Ammon's horn (tissue), 1 donor: ENCODE measurements at places on chromosomes 3 and 15.

DNA sequence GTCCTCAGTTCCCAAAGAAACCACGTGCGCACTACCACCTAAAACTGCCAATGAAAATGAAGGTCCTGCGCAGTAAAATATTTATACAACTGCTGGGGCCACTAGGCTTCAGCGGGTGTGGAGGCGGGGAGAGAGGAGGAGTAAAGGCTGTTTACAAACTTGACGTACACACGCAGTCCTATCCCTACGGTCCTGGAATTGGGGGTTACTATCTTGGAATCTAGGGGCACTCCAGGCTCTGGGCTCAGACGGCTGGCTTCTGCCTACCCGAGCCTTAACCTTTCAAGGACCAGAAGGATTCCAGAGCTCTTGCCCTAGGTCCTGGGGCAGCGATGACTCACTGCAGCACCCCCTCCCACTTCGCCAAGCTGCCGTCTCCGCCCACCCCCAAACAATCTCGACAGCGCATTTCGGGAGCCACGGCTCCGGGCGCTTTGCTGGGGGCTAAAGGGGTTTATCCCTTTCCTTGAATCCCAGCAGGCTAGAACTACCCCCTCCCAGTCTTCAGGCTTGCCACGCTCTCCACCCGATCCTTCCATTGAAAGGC, 3.0 kb downstream of the ADAMTS9 start:
- peak; percentile 6 for DNase-seq

- DNase-seq = no peak
Measured at GRCh38 chr3:181382656-181383055, 329.1 kb upstream of the SOX2 start.

DNA sequence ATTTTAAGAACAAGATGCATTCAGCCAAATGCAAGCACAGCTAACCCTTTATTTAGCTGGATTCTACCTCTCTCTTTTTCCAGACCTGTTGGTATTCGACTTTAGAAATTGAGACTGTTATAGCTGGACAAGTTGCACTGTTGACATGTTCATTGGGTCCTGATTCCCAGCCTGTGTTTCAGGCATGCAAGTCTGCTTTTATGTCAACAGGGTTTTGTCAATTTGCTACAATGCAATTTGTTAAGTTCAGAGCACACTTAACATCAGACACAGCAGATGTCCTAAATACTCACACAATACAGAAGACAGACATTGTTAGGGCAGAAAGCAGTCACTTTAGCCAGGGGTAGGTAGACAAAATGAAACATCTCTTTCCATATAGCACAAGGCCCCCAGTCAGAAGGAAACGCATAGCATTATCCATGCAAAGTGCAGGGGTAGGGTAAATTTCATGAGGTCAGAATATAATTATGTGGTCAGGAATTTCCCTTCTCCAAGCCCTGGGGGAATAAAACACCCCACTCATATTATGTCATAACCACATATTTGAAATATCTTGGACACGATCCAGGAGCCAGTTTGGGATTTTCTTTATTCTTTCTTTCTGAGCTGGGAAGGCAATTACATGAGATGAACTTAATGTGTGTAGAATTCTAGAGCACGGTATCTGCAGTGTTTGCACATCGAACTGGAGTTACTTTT, 504.1 kb downstream of the NTRK3 start:
- no peak for DNase-seq

DNA sequence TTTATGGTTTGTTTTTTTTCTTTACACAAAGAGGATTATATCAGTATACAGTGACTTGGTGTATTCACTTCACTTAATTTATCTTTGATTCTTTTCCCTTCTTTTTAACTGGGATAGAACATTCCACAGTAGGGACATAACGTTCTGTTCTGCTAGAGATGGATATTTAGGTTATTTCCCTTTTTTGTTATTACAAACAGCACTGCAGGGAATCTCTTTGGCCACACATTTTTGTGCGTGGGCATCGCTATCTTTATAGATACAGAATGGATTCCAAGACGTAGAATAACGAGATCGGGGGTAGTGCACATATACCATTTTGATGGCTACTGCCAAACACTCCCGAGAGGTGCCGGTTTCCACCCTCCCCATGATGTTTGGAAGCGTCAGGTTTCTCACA, 44.8 kb downstream of the PXYLP1 start:
- DNase-seq = no peak

GRCh38 chr3:158355623-158356588, 215.1 kb upstream of the MLF1 start:
- no peak for DNase-seq
